GM12878 (cell line): ENCODE measurements at places on chromosomes 12 and 14. TPM values are rescaled to one million over a fixed set of nuclear protein-coding genes. Genes with fewer than 3 reads are reported as not detected.

LAG3 gene
- 4.2 and 5.2 TPM in 2 replicates for total RNA-seq

- DNase-seq = no peak
Observed at GRCh38 chr14:103836976-103837725, 10.2 kb downstream of the PPP1R13B start.

LRP1-AS gene
- total RNA-seq = not detected in 2 replicates

FAIM2 gene
- total RNA-seq = not detected in 2 replicates

PKP2 gene
- total RNA-seq = 0.05 and 0.08 TPM in 2 replicates

- no peak for DNase-seq
Observed at GRCh38 chr14:22560662-22561365, 28.2 kb downstream of the DAD1 start.

GRCh38 chr12:71684081-71684480 is 1.8 kb upstream of the TMEM19 start:
- DNase-seq = no peak

DNA sequence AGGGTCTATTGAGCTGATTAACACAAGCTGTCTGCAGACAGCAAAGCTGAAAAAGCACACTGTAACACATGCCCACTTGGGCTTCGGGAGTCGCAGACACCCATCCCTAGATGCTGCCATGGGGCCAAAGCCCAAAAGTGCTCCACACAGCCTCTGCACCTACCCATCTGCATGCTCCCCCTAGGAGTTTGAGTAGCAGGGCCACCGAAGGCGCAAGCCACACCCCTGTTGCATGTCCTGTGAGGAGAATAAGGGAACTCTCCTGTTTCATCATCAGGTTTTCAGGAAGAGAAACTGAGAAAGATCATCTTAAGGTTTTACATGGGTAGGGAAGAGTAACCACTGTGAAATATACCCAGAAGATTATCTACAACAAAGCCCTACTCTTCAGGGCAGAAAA is 5.6 kb upstream of the ST8SIA1 start:
- DNase-seq = no peak

- DNase-seq = no peak
Observed at GRCh38 chr14:59123531-59123930, 64.9 kb upstream of the DAAM1 start.

- DNase-seq = no peak
Observed at GRCh38 chr14:103356024-103356682, 22.1 kb downstream of the EIF5 start.

DNA sequence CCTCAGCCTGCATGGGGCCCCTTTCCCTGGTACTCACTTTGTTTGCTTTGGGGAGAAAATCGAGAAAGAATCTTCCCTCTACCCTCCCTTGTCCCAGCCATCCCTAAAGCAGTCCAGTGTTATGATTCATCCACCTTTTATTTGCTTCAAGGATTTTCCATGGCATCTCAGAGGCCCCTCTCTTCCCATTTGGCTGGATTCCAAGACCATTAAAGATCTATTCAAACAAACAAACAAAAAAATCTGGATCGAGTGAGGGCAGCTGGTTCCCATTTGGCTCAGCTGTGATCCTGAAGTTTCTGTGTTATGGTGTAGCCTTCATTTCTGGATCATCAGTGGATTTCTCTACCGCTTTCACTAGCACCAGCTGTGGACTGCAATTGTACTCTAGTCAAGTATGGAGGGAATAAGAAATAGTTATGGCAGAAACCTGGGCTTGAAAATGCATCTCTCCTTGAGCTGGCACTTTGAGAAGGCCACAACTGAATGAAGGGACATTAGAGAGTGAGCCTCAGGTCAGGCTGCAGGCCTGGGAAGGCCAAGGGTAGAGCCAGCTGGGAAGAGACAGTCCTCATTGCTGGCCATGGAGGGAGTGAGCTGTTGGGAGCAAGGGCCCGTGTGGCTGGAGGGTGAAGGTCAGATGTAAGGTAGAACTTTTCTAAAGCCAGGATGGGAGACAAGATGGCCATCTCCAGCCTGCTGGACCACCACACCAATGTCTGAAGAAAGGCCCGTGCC is 13.7 kb downstream of the KRT71 start:
- DNase-seq = no peak

DNA sequence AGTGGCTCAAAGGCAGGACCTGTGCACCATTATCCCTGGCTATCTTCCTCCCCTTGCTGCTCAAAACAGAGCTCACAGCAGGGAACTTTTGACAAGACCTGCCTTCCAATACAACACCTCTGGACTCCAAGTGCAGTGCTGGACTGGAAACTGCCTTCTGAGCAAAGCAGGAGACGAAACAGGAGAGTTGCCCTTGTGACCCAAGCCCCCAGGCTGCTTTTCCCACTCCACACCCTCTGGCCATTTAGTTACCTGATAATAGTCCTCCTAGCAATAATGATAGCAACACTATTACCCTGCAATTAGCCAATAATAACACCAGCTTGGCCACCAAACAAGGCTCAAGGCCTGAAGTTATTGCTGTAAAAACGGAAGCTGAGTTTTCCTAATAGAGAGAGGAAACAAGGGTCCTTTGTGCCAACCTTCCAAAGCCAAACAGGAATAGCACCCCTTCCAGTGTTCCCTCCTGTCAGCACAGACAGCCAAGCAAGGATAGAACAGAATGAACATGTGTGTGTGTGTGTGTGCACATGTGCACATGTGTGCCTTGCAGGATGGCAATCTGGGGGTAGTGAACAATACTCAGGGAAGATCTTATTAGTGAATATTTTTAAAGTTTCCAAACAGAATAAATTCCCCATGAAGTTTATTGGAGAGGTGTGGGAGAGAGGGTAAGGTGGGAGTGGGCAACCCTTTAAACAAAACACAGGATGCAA is 9.2 kb upstream of the KRT73 start:
- no peak for DNase-seq

RFLNA gene
- not detected in 2 replicates for total RNA-seq

GRCh38 chr12:104133866-104134265 is 4.1 kb downstream of the NFYB start:
- DNase-seq = no peak

DNA sequence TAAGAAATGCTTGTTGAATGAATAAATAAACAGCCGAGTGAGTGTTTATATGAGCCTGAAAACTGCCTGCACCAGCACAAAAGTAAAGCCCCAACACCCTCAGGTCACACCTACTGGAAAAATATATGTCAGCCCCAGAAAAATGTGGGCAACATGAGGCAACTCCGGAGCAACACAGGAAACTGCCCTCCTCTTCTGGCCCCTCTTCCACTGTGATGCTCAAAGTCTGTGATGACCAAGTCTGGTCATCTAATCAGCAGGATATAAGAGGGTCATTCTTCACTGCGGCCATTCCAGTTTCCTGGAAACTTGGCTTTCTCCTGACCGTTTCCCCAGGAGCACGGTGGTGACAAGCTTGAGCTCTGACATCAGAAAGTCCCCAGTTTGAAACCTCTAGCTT is 159.6 kb upstream of the PZP start:
- no peak for DNase-seq

ANKLE2 gene
- total RNA-seq = 63.5 and 65.9 TPM in 2 replicates

CACNA1C gene
- 0.13 TPM in 1 of 2 replicates, not detected in the other for total RNA-seq

GRCh38 chr14:53539489-53540126 is 386.5 kb upstream of the DDHD1 start:
- DNase-seq = peak; percentile 41

DNA sequence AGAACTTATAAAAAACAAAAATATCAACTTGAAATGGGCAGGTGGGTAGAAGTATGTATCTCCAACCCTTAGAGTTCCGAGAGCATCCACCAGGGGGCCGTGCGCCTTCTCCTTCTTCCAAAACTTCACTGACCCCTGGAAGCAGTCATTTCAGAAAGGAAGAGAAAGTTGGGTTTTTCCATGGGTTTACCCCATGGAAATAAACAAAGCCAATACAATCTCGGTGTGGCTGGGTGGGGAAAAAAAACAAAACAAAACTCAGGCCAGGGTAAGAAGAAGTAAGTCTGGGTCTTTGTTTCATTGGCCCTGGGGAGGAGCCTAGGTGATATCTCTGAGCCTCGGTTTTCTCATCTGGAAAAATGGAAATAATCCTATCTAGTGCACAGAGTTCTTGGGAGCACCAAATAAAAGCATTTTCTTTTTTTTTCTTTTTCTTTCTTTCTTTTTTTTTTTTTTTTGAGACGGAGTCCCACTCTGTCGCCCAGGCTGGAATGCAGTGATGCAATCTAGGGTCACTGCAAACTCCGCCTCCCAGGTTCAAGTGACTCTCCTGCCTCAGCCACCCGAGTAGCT is 33.6 kb upstream of the HNF1A start:
- DNase-seq = no peak

DGKA gene
- total RNA-seq = 49.5 and 59.7 TPM in 2 replicates

DNA sequence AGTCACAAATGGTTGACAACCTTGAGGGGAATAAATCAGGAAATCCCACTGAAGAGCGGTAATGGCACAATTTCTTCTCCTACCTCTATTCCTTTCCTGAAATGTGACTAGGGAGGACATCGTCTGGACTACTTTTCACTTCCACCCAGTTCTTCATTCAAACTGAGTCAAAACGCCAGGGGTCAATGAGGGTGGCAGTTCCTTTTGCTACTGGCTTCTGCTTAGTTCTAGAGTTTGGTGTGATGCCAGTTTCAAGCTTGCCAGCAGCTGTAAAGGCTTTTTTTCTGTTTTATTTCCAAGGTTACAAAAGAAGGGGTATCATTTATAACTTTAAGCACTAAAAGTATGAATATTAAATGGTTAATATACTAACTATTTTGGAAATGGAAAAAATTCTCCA is 286.5 kb downstream of the SOX5 start:
- no peak for DNase-seq

DNA sequence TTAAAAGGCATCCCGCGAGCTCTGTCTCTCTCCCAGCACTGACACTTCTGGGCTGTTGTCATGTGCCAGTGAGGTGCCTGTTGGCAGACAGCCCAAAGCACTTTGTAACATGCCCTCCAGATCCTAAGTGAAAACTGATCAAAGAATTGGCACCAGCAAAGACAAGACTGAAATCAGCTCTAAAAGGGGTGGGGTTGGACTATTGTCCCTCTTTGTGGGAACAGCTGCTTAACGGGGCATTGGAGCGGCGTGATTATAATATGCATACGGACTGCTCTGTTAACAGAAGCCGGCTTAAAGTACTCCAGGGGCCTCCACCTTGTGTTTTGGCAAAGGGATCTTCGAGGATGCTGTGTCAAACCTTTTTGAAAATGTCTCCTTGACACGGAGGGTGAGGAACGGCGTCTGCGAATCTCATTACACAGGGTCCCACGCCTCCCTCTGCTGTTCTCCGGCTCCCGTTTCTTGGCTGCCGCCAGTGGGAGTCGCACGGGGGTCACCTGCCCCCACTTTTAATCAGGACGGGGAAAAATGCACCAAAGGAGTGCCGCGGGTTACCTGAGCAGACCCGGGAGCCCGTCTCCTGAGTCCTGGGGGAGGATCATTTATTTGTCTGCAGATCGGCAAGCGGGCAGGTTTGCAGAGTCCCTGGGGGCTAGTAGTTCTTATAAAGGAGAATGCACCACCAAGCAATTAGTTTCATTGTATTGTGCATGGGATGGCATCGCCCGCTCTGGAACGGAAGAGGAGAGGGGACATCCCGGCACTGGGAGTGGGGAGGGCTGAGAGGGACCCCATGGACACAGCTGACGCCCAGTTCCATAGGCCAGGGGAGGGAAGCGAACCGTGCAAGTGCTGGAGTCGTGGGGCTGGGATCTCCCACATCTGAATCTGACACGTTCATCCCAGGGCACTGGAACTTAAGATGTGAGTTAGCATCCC is 44.3 kb downstream of the SPRING1 start:
- no peak for DNase-seq

- DNase-seq = no peak
Observed at GRCh38 chr12:52020539-52021336, 14.0 kb downstream of the TAMALIN start.

DNA sequence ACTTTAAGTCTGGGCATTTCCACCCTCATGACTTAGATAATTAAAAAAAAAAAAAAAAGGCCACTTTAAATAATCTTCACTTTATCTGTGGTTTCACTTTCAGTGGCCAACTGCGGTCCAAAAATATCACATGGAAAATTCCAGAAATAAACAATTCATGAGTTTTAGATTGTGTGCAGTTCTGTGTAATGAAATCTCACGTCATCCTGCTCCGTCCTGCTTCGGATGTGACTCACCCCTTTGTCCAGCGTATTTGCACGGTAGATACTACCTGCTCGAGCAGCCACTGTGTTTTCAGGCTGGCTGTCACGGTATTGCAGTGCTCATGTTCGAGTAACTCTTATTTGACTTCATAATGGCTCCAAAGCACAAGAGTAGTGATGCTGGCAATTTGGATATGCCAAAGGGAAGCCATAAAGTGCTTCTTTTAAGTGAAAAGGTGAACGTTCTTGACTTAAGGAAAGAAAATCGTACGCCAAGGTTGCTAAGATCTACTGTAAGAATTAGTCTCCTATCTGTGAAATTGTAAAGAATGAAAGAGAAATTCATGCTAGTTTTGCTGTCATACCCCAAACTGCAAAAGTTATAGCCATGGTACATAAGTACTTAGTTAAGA is 2.4 kb downstream of the E2F7 start:
- DNase-seq = peak; percentile 64

DNA sequence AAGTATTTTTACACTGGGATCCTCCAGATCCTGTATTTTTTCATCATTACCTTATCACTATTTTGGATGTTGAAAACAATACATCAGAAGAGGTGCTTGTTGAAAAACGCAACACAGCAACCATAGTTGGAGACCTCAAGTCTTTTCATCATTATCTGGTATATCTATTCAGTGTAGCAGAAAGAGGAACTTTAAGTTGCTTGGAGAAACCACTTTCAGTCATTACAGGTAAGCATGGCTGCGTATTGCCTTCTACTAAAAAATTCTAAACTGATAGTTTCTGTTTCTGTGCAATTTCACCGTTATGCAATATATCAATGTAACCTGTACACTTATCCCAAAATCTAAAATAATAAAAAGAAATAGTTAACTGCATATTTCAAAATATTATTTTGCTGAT is 32.2 kb upstream of the PTPRQ start:
- DNase-seq = no peak

TRHDE gene
- total RNA-seq = not detected in 2 replicates

- no peak for DNase-seq
Observed at GRCh38 chr12:102503831-102504230, 23.5 kb upstream of the IGF1 start.

ESPL1 gene
- 54.4 and 61.9 TPM in 2 replicates for total RNA-seq

GRCh38 chr12:77882709-77883108 is 52.0 kb downstream of the NAV3 start:
- DNase-seq = no peak

DNA sequence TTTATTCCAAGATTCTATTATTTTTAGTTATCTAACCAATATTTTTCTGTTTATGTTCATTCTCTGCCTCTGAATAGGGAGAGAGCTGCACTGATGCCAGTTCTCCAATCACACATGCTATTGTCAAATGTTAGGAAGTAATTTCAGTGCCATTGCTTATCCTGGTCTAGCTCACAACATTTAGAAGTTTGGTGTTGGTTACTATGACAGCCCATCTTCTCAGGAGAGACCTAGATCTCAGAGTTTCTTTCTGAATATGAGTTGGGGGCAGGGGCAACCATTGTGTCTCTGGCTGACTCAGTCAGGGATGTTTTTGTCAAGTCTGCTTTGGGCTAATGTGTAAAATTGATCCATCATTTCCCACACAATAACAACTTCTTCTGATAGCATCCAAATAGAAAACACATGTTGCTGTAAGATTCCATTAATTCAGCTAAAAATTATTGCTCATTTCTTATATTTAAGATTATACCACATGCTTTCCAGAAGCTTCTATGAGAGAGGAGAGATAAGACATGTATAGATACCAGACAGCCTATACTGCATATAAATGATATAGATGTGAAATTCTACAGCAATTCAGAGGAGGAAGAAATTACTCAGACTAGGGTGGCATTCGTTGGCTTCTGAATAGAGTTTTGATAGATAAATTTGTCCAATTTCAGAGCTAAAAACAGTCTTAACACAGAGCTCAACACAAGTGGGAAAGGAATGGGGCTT is 64.8 kb downstream of the DACT1 start:
- no peak for DNase-seq
